ENCODE measurements at places on chromosomes 12 and 14. TPM values are rescaled to one million over a fixed set of nuclear protein-coding genes. Genes with fewer than 3 reads are reported as not detected.

- H3K36me3 ChIP-seq, result no peaks in the 10 kb centered on the region
- H3K4me3 ChIP-seq, result no peak overlapping the region
- no peaks in the 10 kb centered on the region for H3K27me3 ChIP-seq
- no peak overlapping the region for H3K27ac ChIP-seq
- no peak for DNase-seq
- H3K4me1 ChIP-seq, result no peaks in the 10 kb centered on the region
Observed at GRCh38 chr14:99195602-99196309, 76.2 kb downstream of the BCL11B start.

DNA sequence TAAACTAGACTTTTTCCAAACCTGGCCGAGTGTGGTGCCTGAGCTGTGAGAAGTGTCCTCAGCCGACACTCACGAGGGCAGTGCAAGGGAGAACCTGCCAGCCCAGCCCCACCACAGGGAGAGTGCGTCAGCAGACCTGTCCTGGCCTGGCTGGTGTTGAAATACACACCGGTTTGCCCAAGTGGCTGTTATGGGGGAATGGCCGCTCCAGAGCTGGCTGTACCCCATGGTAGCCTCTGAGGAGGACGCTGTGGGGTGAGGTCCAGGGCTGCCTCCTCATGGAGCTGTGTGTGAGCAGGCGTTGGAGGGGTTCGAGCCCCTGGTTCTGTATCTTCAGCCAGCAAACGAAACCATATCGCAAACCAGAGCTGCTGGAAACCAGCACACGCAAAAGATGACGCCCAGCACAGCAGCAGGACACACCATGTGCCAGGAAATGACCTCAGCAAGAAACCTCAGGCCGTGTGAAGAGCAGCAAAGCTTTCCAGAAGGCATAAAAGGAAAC is 9.4 kb downstream of the ANKRD9 start:
- no peak overlapping the region for H3K4me3 ChIP-seq
- H3K27me3 ChIP-seq, result no peaks in the 10 kb centered on the region
- peak; percentile 43 for DNase-seq
- no peaks in the 10 kb centered on the region for H3K4me1 ChIP-seq
- peak overlapping the region; percentile 49 for H3K27ac ChIP-seq
- no peaks in the 10 kb centered on the region for H3K36me3 ChIP-seq

DNA sequence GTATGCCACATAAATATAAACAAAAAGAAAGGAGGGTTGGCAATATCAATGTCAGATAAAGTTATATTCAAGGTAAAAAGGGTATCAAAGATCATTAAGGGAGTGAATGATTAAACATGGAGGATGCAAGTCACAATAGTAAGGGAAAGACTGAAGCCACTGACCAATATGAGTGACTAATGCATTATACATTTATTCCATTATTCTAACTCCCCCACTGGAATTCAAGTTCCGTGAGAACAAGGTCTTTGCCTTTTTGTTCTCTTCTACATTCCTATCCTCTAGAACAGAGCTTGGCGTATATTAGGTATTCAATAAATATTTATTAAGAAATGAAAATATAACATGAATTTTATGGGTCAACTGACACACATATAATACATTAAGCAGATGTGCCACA is 30.7 kb downstream of the MAP4K5 start:
- no peaks in the 10 kb centered on the region for H3K27me3 ChIP-seq
- H3K4me3 ChIP-seq, result no peak overlapping the region
- no peaks in the 10 kb centered on the region for H3K4me1 ChIP-seq
- H3K27ac ChIP-seq, result no peak overlapping the region
- no peaks in the 10 kb centered on the region for H3K36me3 ChIP-seq

GRCh38 chr12:27730097-27730588 is 19.5 kb downstream of the MRPS35 start:
- no peak for DNase-seq
- no peak overlapping the region for H3K27ac ChIP-seq
- H3K36me3 ChIP-seq, result no peaks in the 10 kb centered on the region
- H3K4me1 ChIP-seq, result no peaks in the 10 kb centered on the region
- no peaks in the 10 kb centered on the region for H3K27me3 ChIP-seq

- H3K4me3 ChIP-seq, result no peak overlapping the region
- no peak for DNase-seq
- no peaks in the 10 kb centered on the region for H3K4me1 ChIP-seq
- no peaks in the 10 kb centered on the region for H3K36me3 ChIP-seq
- H3K27ac ChIP-seq, result no peak overlapping the region
Observed at GRCh38 chr12:5455045-5455444, 23.1 kb downstream of the NTF3 start.

- peaks cover 7% of the 10 kb centered on the region for H3K4me1 ChIP-seq
- no peaks in the 10 kb centered on the region for H3K27me3 ChIP-seq
- no peaks in the 10 kb centered on the region for H3K36me3 ChIP-seq
Observed at GRCh38 chr12:95117178-95117599, 43.8 kb upstream of the NR2C1 start.

- H3K4me3 ChIP-seq, result no peak overlapping the region
- H3K36me3 ChIP-seq, result no peaks in the 10 kb centered on the region
- no peak for DNase-seq
- H3K4me1 ChIP-seq, result peaks cover 10% of the 10 kb centered on the region
- H3K27me3 ChIP-seq, result no peaks in the 10 kb centered on the region
Observed at GRCh38 chr12:103855036-103855712, 14.1 kb upstream of the NT5DC3 start.

- no peak for DNase-seq
- no peaks in the 10 kb centered on the region for H3K4me1 ChIP-seq
- H3K27me3 ChIP-seq, result no peaks in the 10 kb centered on the region
- H3K4me3 ChIP-seq, result no peak overlapping the region
- no peak overlapping the region for H3K27ac ChIP-seq
Observed at GRCh38 chr14:105427936-105428485, 8.4 kb downstream of the MTA1 start.

GRCh38 chr14:26743284-26743683 is 145.5 kb upstream of the NOVA1 start:
- no peaks in the 10 kb centered on the region for H3K4me1 ChIP-seq
- no peak overlapping the region for H3K4me3 ChIP-seq
- no peak overlapping the region for H3K27ac ChIP-seq
- DNase-seq, result no peak
- H3K27me3 ChIP-seq, result no peaks in the 10 kb centered on the region

DNA sequence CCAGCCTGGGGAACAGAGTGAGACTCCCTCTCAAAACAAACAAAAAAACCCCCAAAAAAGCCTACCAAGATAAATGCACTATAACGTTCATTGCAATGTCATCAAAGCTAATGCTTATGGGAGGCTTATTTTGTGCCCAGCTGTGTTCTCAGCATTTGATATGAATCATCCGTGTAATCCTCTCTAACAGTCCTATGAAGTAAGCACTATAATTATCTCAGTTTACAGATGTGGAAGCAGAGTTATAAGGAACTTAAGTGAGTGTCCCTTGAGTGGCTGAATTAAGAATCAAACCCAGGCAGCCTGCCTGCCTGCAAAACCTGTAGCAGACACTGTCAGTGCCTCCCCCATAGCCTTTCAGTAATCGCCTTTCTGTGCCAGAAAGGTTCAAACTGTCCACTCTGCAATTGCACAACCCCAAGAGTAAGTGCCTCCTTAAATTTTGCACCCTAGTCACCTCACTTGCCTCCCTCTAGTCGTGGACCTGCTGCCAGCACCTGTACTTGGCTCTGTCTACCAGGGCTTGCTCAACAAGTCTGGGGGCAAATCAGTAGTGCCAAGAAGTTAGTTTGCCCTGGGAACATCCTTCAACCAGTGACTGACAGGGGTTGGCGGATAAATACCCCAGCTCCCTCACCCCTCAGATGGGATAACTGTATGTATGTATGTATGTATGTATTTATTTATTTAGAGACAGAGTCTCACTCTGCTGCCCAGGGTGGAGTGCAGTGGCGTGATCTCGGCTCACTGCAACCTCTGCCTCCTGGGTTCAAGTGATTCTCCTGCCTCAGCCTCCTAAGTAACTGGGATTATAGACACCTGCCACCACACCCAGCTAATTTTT is 23.8 kb upstream of the PPP1CC start:
- H3K36me3 ChIP-seq, result no peaks in the 10 kb centered on the region
- DNase-seq, result no peak
- no peaks in the 10 kb centered on the region for H3K27me3 ChIP-seq
- H3K4me1 ChIP-seq, result no peaks in the 10 kb centered on the region
- no peak overlapping the region for H3K4me3 ChIP-seq

GRCh38 chr12:95213119-95213518 is 4.1 kb downstream of the FGD6 start:
- H3K36me3 ChIP-seq, result no peaks in the 10 kb centered on the region
- no peaks in the 10 kb centered on the region for H3K4me1 ChIP-seq
- H3K27me3 ChIP-seq, result no peaks in the 10 kb centered on the region
- DNase-seq, result no peak

GRCh38 chr12:109308534-109309380 is at the start of gene FOXN4:
FOXN4 (minus strand) TSS chr12:109309284; CDS start chr12:109308321, 963 bp downstream.
- no peaks in the 10 kb centered on the region for H3K36me3 ChIP-seq
- no peak for DNase-seq
- no peak within 1 kb of the TSS for H3K27ac ChIP-seq
- H3K4me3 ChIP-seq, result peak within 1 kb of the TSS; percentile 32

- no peak for DNase-seq
- no peak overlapping the region for H3K27ac ChIP-seq
- H3K4me1 ChIP-seq, result peaks cover 7% of the 10 kb centered on the region
- H3K27me3 ChIP-seq, result no peaks in the 10 kb centered on the region
Observed at GRCh38 chr12:46414591-46415268, 42.2 kb upstream of the SLC38A2 start.

- H3K4me3 ChIP-seq, result no peak overlapping the region
- H3K36me3 ChIP-seq, result no peaks in the 10 kb centered on the region
- no peak overlapping the region for H3K27ac ChIP-seq
- H3K27me3 ChIP-seq, result no peaks in the 10 kb centered on the region
Observed at GRCh38 chr12:117819160-117819559, 149.6 kb downstream of the KSR2 start.

DNA sequence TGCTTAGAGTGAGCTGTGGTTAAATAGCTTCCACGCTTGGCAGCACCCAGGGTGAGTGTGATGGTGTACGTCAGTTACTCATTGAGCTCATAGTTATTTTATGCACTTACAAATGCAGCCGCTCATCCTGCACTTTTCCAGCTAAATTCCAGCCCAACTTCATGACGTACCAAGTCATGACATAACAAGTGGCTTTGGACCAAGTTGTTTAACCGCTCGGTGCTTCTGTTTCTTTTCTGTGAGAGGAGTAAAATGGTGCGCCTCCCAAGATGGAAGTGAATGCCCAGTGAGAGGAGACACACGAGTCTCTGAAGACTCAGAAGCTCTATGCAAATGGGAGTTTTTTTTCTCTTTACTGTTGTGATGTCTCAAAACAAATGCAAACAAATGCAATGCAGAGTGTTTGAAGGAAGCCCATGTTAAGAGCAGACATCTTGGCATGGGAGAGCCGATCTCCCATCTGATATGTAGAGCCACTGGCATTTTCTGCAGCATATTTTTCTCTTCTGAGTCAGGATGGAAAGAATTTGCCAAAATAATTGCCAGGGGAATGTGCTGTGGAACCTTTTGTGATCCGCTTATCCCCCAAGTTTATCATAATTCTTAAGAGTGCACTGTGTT is 72.2 kb downstream of the FBXW8 start:
- no peak overlapping the region for H3K4me3 ChIP-seq
- H3K27me3 ChIP-seq, result no peaks in the 10 kb centered on the region
- H3K4me1 ChIP-seq, result no peaks in the 10 kb centered on the region
- peak; percentile 24 for DNase-seq

DNA sequence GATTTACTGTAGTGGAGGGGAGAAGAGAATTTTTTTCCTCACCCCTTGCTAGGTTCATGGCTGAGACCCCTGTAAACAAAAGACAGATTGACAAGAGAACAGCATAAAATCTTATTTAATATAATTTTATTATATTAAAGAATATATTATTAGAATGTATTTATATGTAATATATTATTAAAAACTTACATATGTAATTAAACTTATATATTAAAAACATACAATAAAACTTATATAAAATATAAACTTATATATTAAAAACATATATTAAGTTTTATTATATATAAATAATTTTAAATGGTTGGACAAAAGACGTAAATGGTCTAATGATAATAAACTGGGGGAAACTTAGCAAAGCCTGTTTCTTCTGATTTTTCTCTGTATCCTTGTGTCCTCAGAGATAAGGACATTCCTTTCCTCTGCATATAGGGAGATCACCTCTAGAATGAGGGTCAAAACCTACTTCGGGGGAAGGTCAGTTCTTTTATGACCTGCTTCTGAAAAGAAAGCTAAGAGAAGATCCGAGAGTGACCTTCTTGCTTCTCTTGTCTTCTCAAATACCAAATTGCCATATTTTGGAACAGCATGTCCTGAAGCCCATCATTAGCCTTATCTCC is 8.9 kb upstream of the PPM1H start:
- H3K4me3 ChIP-seq, result no peak overlapping the region
- H3K27me3 ChIP-seq, result no peaks in the 10 kb centered on the region
- no peaks in the 10 kb centered on the region for H3K36me3 ChIP-seq

GRCh38 chr14:100124551-100125088 is 34.8 kb downstream of the DEGS2 start:
- H3K27ac ChIP-seq, result no peak overlapping the region
- no peaks in the 10 kb centered on the region for H3K27me3 ChIP-seq
- no peaks in the 10 kb centered on the region for H3K4me1 ChIP-seq
- H3K4me3 ChIP-seq, result no peak overlapping the region

GRCh38 chr12:66065150-66065549 is 65.4 kb downstream of the LLPH start:
- no peaks in the 10 kb centered on the region for H3K4me1 ChIP-seq
- no peak overlapping the region for H3K4me3 ChIP-seq
- no peaks in the 10 kb centered on the region for H3K27me3 ChIP-seq
- no peaks in the 10 kb centered on the region for H3K36me3 ChIP-seq
- no peak overlapping the region for H3K27ac ChIP-seq

- H3K4me3 ChIP-seq, result no peak overlapping the region
- H3K27ac ChIP-seq, result no peak overlapping the region
- no peak for DNase-seq
- no peaks in the 10 kb centered on the region for H3K4me1 ChIP-seq
Observed at GRCh38 chr14:103374121-103374520, 11.1 kb upstream of the MARK3 start.

GRCh38 chr12:125683748-125684381 is 618.6 kb downstream of the AACS start:
- no peaks in the 10 kb centered on the region for H3K36me3 ChIP-seq
- DNase-seq, result no peak
- no peak overlapping the region for H3K4me3 ChIP-seq
- no peaks in the 10 kb centered on the region for H3K4me1 ChIP-seq

DNA sequence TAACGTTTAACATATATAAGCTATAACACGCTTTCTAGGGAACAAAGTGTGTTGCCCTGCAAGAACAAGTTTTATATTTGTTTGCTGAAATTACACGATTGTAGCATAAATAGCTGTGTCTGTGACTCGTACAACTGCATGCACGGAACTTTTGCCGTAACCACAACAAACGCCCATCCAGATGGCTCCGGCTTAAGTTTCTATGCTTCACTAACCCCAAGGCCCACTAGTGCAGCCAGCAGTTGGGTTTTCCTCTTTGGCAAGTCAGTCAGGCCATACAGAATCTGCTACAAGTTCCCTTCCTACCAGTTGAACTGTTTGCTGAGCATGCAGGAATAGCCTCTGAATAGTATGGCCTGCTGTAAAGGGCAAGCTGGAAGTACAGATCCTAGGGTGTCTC is 12.1 kb downstream of the CSRP2 start:
- no peak for DNase-seq
- H3K27ac ChIP-seq, result no peak overlapping the region
- no peaks in the 10 kb centered on the region for H3K4me1 ChIP-seq
- no peak overlapping the region for H3K4me3 ChIP-seq

- no peaks in the 10 kb centered on the region for H3K36me3 ChIP-seq
- no peaks in the 10 kb centered on the region for H3K4me1 ChIP-seq
- no peak for DNase-seq
Observed at GRCh38 chr12:51326698-51327439, 2.9 kb upstream of the BIN2 start.

Gene COPZ1
- 32.3 TPM for total RNA-seq

Gene ALKBH1
- 15.2 TPM for total RNA-seq

Gene ST8SIA1
- 8.6 TPM for total RNA-seq

Gene CMA1
- not detected for total RNA-seq

Gene NINJ2
- not detected for total RNA-seq

Gene VPS29
- total RNA-seq, result 82.5 TPM

Gene RNF212B
- total RNA-seq, result not detected
